ENCODE measurements at places on chromosomes 5 and 9.

- DNase-seq: no peak
Measured at GRCh38 chr5:144958002-144958401, 787.3 kb downstream of the KCTD16 start.

- DNase-seq: no peak
Measured at GRCh38 chr5:160064995-160065614, 54.1 kb downstream of the PWWP2A start.

DNA sequence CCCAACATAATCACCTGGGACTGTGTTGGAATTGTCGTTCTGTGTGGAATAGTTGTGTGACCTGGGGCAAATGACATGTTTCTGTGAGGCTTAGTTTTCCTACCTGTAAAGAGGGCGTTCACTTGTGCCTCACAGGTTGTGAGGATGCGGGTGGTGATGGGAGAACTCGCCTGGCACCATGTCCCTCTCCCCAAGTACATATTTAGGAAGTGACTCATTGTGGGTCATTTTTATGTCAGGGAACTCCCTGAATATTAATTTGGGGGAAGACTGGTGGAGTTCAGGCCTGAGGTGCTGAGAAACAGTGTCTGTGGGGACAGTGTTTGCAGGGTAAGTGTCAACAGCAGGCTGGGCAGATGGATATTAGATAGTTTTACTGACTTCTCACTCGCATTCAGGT lies 144.7 kb downstream of the KDM4C start:
- no peak for DNase-seq

DNA sequence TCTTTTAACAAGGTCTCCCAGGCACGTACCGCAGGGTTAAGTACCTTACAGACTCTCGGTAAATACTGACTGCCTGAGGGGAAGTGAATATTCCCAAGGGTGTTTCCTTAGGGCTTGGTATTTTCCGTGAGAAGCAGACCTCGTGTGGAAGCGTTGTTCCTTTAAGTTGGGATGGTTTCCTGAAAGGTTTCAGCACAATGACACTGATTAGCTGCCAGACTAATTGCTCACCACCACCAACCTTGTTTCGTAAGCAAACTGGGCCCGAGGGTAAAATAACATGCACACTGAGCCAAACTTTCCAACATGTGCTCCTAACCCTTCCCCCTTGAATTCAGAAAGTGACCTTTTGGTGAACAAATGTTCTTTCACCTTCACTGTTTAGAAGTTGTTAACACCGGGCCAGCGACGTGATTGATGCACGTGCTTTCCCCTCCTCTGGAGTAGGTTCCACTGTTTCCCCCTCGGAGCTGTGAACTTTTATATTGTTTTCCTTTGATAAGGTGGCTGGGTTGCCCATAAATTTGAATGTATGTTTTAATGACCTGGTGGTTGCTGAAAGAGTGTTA lies 128.1 kb upstream of the RPS23 start:
- DNase-seq: no peak

DNA sequence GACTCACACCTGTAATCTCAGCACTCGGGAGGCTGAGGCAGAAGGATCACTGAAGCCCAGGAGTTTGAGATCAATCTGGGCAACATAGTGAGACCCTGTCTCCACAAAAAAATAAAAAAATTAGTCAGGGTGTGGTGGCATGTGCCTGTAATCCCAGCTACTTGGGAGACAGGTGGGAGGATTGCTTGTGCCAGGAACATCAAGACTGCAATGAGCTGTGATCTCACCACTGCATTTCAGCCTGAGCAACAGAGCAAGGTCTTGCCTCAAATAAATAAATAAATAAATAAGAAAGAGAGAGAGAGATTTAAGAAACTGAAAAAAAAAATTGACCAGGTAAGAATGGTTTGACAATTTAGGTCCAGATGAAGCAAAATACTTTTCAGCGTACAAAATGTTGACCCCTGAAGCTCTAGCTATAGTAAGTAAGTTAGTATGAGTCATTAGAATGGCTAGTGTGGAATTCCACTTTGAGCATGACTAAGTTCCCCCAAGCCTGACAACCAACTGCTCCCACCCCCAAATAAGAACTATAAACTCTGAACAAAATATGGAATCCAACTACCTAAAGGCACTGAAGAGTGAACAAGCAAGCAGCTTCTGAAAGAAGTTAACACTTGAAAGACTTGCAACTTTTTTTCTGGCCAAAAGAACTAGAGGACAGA lies 217.8 kb upstream of the TLE4 start:
- no peak for DNase-seq

- DNase-seq: no peak
Measured at GRCh38 chr9:20775683-20776082, 91.6 kb downstream of the FOCAD start.

DNA sequence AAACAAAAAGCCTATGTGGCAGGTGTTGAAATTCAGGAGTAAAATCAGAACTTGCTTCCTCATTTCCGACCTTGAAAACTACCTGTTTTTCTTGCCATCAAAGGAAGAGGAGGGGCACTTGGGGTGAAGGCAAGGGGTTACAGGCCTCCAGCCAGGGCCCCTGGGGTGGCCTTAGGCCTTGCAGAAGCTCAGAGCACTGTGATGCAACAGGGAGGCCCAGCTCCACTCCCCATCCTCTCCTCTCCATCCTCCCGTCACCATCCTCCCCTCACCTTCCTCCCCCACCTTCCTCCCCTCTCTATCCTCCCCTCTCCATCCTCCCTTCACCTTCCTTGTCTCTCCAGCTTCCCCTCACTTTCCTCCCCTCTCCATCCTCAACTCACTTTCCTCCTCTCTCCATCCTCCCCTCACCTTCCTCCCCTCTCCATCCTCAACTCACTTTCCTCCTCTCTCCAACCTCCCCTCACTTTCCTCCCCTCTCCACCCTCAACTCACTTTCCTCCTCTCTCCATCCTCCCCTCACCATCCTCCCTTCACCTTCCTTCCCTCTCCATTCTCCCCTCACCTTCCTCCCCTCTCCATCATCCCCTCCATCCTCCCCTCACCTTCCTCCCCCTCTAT lies 111.6 kb downstream of the WNK2 start:
- no peak for DNase-seq

- no peak for DNase-seq
Measured at GRCh38 chr5:146866263-146866662, 12.3 kb downstream of the PPP2R2B start.

DNA sequence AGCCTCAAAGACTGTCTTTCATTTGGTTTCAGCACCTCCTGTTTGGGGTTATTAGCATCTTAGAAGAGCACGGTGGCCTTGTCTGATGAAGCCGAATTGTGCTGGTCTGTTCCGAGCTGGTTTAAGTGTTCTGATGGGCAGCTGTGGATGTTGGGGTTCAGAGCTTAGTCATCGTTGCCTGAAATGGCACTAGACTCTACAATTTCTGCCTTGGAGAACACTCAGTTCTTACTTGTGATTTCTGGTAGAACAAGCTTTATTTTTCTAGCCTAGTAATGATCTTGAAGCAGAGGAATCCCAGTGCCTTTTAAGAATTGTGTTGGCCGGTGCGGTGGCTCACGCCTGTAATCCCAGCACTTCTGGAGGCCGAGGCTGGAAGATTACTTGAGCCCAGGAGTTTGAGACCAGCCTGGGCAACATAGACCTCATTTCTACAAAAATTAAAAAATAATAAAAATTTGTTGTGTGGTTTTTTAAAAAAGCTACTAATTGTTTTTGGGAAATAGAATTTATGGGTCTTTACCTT lies 7.8 kb downstream of the FBXW5 start:
- DNase-seq: no peak

- no peak for DNase-seq
Measured at GRCh38 chr5:92556747-92557146, 1024.3 kb downstream of the NR2F1-AS1 start.

DNA sequence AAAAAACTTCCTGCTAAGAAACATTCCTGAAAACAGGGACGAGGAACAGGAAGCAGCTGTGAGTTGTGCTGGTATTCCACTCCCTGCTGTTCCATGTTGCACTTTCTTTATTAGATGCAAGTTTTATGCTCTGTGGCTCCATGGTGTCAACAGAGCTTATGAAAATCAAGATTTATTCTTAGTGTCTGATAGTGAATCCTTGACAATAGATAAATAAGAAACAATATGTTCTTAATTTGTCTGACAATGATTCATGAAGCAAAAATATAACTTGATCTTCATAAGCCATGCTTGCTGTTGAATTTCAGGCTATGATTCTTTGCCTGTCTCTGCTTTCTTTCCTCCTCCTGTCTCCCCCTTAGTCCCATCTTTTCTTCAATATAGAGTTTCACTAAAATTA lies 119.6 kb downstream of the DROSHA start:
- no peak for DNase-seq

GRCh38 chr9:104980039-104980654 lies 52.2 kb upstream of the ABCA1 start:
- DNase-seq: no peak

Data from naive thymus-derived CD8-positive, alpha-beta T cell (primary cell).